Epithelial cell of esophagus (primary cell): ENCODE measurements at places on chromosomes 1 and 21.

- DNase-seq = no peak
Measured at GRCh38 chr1:198701250-198701649, 62.4 kb downstream of the PTPRC start.

- no peak for DNase-seq
Measured at GRCh38 chr1:1128454-1129139, 12.7 kb upstream of the C1orf159 start.

DNA sequence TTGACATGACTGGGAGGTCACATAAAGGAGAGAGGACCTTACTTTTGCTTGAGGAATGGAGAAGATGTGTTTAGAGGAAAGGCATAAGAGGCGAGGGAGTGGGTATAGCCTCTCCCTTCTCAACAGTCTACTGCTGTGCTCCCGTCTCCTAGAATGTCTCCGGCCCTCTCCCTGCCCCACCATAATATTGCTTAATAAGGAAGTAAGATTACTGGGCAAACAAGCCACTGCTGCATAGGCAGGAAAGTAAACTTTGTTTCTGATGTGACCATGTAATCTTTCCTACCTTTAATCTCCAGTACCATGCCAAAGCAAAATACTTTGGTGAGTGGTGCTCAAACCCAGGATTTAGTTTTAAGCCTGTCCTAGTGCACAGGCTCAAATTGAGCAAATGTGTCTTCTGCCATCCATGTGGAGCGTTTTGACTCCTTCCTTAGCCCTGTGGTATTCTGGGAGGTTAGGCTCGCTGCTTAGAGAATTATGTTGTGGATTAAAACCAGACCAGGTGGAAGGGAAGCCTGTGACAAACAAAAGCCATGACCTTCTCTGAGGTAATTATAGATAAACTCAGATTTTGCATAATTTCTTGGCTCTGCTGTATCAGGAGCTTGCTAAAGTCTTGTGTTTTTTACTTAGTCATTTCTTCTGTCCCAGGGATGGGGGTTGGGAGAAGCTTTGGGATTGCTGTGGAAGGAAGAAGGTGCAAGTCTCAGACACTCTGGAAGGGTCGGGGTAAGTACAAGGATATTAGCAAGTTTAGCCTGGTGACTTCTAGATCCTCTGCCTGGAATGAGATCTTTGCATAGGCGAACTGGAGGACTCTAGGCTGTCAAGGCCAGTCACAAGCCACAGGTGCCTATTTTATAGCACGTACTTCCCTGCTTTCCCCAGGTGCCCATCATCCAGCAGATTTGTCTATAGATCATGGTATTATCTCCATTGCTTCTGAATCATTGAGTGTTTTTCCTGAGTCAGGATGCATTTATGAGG, 34.5 kb upstream of the DIPK1A start:
- DNase-seq = peak; percentile 29

GRCh38 chr21:20996421-20997310, 1.5 kb upstream of the NCAM2 start:
- DNase-seq = no peak

DNA sequence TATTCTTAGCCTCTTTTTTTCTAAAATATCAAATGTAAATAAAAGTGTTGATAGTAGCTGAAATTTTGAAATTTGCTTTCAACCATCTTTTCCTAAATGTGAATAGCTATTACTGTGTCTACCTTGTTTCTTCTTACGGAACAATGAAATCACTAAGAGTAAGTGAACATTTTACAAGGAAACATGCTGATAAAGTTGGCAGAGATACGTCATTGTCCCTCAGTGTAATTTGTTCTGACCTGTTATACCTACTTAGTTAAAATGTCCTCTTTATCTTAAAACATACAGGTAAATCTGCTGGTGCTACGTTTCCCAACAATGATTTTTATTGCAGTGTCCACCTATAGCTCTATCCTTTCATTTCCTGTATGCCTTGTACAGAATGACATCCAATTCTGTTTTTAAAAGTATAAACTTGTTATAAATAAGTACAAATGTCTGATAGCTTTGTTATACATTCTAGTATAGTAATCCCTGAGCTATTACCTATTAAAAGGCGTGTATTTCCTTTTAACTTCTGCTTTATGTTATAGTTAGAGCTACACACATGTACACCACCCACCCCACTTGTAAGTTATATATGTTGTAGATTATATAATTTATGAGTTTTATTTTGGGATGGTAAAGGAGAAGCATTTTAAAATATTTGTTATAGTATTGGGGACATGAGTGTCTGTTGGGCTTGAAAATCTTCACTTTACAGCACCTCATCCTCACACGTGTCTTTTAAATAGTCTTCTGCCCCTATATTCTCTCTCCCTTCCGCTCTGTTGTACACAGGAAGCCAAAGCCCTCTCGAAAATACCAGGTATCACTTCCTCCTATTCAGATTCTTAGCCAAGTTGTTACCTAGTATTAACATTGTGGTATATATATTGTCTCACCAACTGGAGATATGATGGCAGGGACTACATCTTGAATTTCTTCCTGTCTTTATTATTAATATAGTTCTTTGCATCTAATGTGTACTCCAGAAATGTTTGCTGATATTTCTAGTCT, 25.2 kb downstream of the LAMC1 start:
- DNase-seq = no peak

DNA sequence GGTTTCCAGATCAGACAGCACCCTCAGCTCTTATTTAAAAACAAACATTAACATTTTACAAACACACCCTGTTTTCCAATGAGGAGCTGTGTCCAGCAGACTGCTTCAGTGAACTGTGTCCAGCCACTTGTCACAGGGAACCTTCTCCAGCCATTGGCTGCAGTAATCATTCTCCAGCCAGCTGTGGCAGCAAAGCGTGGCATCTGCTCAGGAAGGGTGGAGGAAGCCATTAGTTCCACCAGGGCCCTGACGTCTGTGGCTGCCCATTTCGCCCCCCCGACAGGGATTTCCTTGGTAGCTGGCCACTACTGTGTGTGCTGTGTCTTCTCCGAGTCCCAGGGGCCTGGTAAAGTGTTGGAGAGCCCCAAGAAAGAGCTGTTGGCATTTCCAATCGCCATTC, 62.9 kb upstream of the SELENON start:
- no peak for DNase-seq

DNA sequence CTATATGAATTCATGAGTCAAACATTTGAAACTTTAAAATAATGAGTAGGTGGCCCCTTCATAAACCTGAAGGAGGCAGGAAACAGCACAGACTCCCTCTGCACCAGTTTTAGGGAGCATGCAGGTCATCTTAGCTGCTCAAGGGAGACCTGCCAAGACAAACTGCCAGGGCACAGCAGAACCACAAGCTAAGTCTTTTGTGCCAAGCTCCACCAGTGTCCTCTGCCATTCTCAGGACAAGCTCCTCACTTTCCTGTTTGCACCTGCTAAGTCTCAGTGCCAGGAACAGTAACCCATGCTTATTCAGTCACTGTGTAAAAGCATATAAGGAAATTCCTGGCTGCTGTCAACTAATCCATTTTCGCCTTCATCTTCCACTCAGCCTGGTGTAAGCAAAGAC, 368.9 kb downstream of the SEC16B start:
- DNase-seq = no peak

DNA sequence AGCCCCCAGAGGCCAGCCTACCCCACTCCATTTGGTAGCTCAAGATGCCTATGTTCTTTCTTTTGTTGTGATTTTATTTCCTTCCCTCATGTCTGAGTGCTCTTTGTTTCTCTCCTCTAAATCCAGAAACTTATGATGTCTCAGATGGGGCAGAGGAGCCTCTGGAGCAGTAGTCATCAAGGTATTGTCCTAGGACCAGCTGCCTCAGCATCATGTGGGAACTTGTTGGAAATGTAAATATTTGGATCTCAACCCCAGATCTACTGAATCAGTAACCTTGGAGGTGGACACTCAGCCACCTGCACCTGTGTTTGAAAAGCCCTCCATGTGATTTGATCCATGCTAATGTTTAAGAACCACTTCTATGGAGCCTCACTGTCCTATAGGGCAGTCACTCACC, 593.1 kb upstream of the PLXNA2 start:
- DNase-seq = peak; percentile 68

DNA sequence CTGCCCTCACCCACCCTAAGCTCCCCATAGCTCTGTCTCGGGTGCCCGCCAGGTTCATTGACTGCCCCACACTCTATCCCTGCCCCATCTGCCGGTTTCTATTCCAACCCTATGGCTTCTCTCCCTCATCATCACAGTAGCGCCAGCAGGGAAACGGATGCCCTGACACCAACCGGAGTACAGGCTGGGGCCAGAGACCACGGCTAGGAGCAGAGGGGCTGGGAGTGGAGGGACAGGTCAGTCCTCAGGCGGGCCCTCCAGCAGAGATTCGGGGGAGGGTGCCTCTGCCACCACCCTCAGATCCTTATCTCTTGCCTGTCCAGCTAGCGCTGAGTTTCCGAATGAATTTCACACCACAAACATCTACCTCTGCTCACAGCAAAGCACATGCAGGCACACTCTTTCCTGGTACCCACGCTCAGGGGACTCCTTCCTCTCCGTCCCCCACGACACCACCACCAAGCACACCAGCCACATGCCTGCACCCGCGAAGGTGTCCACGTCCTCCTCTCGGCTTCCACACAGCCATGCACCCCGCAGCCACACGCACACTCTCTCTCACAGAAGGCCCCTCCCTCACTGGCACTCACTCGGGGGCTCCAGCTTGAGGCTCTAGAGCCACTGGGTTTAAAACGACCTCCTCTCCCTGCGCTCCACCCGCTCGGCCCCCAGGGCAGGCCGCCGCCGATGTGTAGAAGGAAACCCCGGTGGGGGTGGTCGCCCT, 7.2 kb downstream of the TAL1 start:
- DNase-seq = no peak

GRCh38 chr1:61851849-61852669, 109.8 kb downstream of the PATJ start:
- DNase-seq = peak; percentile 64

DNA sequence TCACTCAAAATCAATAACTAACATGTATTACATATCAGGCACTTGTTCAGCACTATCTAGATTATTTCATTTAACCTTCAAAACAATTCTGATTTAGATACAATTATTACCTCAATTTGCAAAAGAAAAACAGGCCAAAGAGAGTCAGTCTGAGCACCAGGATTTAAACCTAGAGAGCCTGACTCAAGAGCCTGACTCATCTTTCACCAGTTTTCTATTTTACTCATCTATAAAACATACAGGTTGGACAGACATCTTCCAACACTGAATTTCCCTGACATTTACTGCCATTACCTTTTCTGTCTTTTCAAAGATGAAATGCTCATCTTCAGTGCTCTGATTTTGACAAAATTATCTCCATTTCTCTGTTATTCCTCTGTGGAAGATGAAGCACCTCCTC, 116.5 kb downstream of the MRPL39 start:
- DNase-seq = peak; percentile 8

DNA sequence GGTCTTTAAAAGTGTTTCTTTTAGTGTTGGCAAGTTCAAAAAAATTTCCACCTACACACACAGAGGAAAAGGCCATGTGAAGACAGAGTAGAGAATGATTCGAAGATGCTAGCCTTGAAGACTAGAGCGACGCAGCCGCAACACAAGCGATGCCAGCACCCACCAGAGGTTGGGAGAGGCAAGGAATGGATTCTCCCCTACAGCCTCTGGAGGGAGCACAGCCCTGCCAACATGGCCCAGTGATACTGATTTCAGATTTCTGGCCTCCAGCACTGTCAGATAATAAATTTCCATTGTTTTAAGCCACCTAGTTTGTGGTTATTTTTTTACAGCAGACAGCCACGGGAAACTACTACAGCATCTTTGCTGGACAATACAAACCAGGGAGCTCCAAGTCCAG, 6.9 kb upstream of the ADAR start:
- DNase-seq = no peak

DNA sequence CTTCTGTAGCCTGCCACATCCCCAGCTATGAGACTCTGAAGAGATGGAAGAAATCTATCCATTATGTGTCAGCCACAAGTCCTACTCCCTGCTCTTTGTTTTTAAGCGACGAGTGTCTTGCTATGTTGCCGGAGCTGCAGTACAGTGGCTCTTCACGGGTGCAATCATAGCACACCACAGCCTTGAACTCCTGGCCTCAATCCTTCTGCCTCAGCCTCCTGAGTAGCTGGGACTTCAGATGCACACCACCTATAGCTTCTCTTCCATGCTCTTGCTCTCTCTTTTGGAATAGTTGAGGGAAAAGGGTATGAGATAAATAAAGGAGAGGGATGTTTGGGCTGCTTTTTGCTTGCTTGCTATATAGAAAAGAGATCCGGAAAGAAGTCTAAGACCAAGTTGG, 1.6 kb downstream of the TUFT1 start:
- no peak for DNase-seq

- DNase-seq = no peak
Measured at GRCh38 chr1:61644303-61644702, 80.6 kb downstream of the TM2D1 start.

DNA sequence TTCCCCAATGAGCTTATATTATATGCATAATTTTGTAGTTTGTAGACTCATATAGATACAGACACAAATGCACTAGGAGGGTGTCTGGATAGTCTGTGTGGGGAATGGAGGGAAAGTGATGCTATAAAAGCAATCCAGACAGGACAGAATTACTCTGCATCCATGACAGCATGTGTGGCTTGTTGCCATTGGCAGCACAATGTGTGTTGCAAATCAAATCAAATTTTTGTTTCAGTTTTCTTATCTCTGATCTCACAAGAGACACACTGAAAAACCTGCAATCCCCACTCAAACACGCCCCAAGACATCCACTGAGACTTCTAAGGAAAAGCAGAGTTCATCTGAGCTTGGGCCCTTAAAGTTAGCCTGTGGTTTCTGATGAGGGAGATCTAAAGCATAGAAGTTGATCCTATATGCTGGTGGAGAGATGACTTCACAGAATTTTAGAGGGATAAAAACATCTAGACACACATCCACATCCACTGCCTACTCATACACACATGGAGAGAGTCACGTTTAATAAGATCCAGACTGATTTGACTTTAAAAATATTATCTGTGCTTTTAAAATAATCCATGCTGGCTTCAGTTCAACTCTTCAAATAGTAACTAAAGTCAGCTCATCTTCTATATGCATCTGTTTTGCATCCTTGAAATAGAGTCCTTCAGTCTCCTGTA, 313.0 kb upstream of the PLXNA2 start:
- no peak for DNase-seq

DNA sequence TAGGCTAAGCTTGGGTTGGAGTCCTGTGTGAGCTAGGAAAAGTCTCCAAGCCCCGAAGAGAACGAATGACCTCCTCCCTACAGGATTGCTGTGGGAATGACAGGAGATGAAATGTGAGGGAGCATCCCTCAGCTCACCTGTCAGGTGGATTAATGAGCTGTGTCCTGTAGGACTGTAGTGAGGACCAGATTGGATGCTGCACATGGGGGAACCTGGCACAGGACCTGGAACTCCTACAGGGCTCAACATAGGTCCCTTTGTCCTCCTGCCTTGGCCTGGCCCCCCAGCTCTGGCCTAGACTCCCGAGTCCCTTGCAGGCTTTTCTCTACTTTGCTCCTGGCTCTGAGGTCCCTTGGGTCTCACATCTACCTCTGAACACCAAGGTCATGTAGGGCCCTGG, 155.7 kb downstream of the PTPRU start:
- no peak for DNase-seq

DNA sequence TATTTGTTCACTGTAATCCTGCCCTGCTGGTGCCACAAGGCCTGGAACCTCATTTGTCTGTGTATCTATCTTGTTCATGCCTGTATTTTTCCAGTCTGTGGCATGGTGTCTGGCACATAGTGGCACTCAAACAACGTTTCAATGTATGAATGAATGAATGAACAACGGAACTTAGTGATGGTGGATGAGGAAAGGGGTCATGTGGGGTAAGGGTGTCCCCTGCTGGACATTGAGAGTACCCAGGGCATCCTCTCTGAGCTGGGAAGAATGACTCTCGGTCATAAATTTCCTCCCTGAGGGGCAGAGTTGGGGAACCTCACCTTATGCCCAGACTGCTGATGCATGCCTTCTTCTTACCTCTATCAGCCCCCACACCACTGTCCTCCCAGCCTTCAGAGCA, 18.9 kb upstream of the ZNF683 start:
- DNase-seq = peak; percentile 68
